ENCODE measurements at places on chromosomes 16 and 17. TPM values are rescaled to one million over a fixed set of nuclear protein-coding genes. Genes with fewer than 3 reads are reported as not detected.

The SPNS3 gene
- total RNA-seq, result not detected

The NPIPB6 gene
- total RNA-seq, result 0.09 TPM

The STRADA gene
- total RNA-seq, result 18.1 TPM

The FA2H gene
- total RNA-seq, result not detected

The CBX2 gene
- total RNA-seq, result 4.9 TPM

The GPR139 gene
- total RNA-seq, result not detected

The TNFSF12 gene
- 17.4 TPM for total RNA-seq

The P2RX1 gene
- total RNA-seq, result 0.35 TPM

The GUCY2D gene
- not detected for total RNA-seq

The ZPBP2 gene
- not detected for total RNA-seq

The KRTAP17-1 gene
- total RNA-seq, result not detected

The HES7 gene
- 0.26 TPM for total RNA-seq

The CASKIN1 gene
- total RNA-seq, result under 0.01 TPM

The SSTR5 gene
- not detected for total RNA-seq

The PTGES3L gene
- 0.12 TPM for total RNA-seq

The CCR7 gene
- not detected for total RNA-seq

The SPHK1 gene
- total RNA-seq, result 32.8 TPM

The ZFHX3 gene
- total RNA-seq, result 5.4 TPM
